Stimulated activated CD8-positive, alpha-beta memory T cell treated with anti-CD3 and anti-CD28 coated beads, Interleukin-7, amount 100 ng/mL, for 1 hour (primary cell): ENCODE measurements at places on chromosomes 5 and 9.

- DNase-seq = no peak
Observed at GRCh38 chr5:142280066-142281007, 44.5 kb downstream of the SPRY4 start.

DNA sequence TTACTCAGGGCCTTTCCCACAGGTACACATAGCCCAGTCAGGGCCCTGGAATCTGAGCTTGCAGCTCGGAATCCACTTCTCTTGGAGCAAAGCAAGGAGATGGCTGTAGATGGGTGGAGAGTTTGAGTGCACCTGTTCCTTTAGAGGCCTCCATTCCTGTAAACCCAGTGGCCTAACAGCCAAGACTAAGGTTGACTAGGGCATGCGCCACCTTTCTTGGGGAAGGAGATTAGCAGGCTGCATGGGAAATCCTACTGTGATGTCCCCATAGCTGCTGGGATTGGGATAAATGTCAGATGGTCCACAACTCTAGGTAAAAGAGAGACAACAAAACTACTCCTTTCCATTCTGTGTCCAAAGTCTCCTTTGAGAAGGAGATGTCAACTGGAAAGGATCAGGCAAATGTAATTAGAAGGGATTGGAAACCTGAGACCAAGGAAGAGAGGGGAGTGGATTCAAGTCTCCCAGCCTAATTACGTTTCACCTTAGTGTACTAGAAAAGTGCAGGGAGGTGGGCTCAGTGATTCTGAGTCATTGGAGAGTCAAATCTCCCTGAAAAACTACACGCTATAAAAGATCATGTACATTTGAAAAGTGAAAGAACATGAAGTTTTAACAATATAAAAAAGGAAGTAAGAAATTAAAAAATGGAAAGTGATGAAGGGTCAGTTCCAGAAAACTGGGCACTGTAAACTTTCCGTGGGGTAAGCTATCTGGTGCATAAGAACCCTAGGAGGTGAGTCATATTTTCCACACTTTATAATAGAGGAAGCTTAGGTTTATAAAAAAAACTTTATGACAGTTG, 104.2 kb downstream of the SEC61B start:
- no peak for DNase-seq

DNA sequence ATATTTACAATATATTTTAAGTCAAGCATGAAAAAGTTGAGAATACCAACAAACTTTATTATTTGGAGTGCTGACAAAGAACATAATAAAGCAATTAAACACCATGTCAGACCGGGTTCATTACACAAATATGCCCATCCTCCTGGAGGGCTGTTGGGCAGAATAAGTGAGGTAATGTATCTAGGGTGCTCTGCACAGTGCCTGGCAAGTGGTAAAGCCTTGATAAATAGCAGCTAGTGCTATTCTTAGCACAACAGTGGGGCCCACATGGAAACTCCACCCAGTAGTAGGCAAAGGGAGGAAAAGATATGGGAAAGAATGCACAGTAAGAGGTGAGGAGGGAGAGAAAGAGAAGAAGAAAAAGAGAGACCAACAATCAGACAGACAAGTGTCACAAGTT, 97.7 kb downstream of the SLC1A3 start:
- no peak for DNase-seq

- no peak for DNase-seq
Observed at GRCh38 chr5:51381761-51382474, 1.3 kb upstream of the ISL1 start.

GRCh38 chr5:172142709-172143215, 45.3 kb downstream of the STK10 start:
- no peak for DNase-seq
